ENCODE measurements at places on chromosomes 12 and 14. TPM values are rescaled to one million over a fixed set of nuclear protein-coding genes. Genes with fewer than 3 reads are reported as not detected.

GZMH gene
- total RNA-seq = 1.6 TPM

CACNA1C gene
- total RNA-seq = 9.0 TPM

FSCB gene
- total RNA-seq = 0.36 TPM

CD4 gene
- 20.6 TPM for total RNA-seq

- no peak for DNase-seq
Observed at GRCh38 chr12:73106296-73106695, 834.1 kb downstream of the TRHDE start.

DNA sequence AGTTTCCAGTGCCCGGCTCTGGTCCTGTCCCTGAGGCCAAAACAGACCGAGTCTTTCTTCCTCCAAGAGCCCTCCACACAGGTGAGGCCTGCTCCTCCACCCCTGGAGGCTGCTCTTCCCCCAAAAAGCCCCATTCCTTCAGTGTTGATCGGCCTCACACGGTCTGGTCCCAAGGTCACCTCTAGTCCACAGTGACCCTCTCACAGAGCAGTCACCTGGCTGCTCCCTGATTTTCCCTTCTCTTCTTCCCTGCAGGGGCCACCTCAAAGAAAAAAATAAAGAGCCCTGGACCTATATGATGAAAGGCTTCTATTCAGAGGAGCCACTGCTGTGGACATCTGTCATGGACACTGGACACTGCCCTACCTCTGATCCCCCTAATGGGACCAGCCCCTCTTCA, 42.5 kb downstream of the TTC7B start:
- DNase-seq = no peak

- no peak for DNase-seq
Observed at GRCh38 chr14:103343164-103343879, 9.3 kb downstream of the EIF5 start.

- no peak for DNase-seq
Observed at GRCh38 chr12:92581604-92582003, 121.2 kb upstream of the PLEKHG7 start.

DNA sequence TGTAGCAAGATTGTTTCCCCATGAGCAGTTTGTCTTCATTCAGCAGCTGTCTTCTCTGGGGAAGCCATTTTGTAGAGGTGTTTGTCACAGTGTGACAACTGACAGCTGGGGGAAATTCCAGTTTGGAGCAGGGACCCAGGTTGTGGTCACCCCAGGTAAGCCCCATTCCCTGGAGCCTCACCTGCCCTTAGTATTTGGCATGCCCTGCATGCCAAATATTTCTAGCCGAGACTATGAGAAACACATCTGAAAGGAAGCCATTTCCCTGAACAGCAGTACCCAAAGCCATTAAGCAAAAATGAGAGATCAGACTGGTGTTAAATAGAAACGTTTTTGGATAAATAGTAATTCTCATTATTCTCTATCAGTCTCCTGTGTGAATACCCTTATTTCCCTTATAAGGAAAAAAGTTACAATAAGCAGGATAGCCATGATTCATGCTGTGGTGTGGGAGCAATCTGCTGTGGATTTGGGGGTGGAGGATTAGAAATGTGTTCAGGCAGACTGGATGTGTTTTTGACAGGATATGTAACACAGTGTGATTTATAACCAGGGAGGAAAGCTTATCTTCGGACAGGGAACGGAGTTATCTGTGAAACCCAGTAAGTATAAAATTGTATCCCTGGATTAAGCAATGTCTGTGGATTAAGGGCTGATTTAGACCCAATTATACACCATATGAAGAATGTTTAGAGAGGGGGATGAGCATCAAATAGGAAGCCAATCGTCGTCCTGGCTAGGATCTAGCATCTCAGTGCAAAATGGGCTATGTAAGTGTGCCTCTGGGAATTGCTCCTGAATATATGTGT, 68.9 kb downstream of the DAD1 start:
- no peak for DNase-seq

DNA sequence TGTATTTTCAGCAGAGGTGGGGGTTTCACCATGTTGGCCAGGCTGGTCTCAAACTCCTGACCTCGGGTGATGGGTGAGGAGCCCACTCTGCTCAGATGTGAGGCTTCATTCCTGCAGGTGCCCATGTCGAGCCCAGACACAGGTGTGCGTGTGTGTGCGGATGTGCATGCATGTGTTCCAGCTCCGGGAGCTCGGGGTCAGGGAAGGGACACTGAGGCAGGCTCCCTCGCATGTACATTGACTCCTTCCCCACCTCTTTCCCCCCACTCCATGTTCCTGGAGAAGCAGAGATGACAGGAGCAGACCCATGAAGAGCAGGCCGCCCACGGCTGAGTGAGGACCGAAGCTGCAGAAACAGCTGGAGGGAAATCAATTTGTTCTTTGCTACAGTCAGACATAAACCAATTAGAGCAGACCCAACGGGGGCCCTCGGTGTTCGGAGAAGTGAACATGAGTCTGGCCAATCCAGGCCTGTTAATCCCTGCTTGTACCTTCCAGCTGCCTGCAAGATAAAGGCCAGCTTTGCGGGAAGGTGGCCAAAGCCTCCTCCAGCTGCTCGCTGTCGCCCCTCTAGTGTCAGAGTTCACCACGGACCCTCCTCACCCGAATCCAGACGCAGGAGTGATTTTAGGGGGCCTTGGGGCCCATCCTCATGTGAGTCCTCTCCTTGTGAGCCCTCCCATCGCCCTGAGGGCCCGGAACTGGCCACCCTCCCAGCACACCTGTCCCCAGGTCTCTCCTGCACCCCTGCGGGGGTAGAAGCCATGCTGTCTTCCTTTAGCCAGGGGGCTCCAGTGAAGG, 321.0 kb upstream of the RTL1 start:
- peak; percentile 42 for DNase-seq

GRCh38 chr12:14884458-14884878, 1.2 kb downstream of the MGP start:
- DNase-seq = peak; percentile 90

GRCh38 chr12:41972598-41972997, 172.1 kb downstream of the GXYLT1 start:
- no peak for DNase-seq
